ENCODE measurements at places on chromosomes 12 and 14.

GRCh38 chr12:106079148-106079738, 59.5 kb downstream of the NUAK1 start:
- DNase-seq = no peak

GRCh38 chr14:100644383-100644782, 57.2 kb upstream of the BEGAIN start:
- no peak for DNase-seq

DNA sequence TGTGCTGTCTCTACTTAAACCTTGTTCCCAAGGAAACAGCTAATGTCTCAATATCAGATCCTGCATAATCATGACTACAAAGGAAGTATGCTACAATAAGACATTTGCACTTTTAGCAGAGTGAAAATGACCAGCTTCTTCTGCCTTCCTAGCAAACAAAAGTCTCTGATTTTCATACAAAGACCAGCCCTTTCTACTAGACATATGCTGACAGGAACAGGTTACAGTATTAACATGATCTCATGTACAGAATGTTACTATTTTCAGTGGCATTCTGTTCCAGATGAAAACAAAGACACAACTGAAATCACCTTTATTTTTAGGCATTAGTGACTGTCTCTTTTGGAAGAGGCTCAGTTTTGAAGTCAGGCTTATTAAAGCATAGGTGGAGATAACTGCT, 228.6 kb downstream of the MED13L start:
- DNase-seq = no peak

DNA sequence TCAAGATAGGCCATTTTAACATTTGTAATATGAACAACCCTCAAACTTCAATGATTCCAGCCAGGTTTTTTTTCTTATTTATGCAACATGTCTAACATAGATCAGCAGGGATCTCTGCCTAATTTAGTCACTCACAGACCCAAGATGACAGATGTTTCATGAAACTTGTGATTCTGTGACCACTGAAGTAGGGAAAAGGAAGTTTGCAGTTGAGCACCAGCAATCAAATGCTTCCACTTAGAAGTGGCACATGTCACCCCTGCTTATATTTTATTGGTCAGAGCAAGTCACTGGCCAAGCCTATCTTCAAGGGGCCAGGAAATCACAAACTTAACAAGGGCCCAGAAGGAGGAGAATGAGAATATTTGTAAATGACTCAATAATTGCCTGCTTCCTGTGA, 150.6 kb downstream of the BCAT1 start:
- DNase-seq = no peak

DNA sequence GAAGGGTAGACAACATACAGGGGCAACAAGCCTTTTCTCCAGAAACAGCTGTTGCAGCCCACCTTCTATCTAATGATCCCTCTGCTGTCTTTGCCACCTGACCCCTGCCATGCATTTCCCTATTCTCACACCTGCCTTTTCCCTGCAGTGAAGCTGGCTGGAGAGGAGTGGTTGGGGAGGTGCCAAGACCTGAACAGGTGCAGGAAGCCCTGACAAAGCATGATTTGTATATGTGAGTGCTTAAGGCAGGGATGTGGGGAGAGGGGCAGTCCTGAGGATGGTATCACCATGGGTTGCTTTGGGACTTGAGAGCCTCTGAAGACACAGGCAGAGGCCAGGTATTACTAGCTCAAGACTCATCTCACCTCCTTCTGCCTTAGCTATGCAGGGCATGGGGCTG, 2.9 kb upstream of the PFDN5 start:
- peak; percentile 79 for DNase-seq

GRCh38 chr12:28082096-28082495, 108.2 kb upstream of the CCDC91 start:
- DNase-seq = no peak

DNA sequence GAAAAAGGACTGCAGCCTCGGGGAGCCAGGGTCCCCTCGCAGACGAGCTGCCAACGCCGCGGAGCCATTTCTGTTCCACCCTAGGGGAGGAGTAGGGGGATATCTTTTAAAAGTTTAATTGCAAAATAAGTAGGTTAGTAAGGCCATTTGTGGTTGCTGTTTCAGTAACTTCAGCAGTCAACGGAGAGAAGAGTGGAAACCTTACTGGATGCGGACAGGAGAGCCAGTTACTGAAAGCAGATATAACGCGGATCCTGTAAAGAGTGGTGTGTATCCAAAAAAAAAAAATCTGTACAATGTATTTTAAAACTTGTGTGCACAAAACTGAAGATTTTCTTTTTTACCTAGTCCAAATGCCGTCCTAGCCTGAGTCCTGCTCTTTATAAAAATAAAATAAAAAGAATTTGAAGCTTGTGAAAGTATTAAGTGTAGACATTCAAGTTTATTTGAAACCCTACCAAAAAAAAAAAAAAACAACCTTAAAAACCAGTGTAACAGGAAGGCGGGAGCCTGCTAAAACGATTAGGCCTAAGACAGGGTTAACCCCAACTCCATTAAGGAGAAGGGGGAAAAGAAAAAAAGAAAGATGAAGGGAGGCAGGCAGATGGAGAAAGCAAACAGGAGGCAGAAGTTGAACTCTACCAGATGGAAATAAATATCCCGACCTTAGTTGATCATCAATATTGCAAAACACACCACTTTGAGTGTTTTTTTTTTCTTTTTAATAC, 1.0 kb upstream of the BTG1 start:
- DNase-seq = no peak

- no peak for DNase-seq
Observed at GRCh38 chr12:120468821-120469449, 613 bp downstream of the SRSF9 start.

DNA sequence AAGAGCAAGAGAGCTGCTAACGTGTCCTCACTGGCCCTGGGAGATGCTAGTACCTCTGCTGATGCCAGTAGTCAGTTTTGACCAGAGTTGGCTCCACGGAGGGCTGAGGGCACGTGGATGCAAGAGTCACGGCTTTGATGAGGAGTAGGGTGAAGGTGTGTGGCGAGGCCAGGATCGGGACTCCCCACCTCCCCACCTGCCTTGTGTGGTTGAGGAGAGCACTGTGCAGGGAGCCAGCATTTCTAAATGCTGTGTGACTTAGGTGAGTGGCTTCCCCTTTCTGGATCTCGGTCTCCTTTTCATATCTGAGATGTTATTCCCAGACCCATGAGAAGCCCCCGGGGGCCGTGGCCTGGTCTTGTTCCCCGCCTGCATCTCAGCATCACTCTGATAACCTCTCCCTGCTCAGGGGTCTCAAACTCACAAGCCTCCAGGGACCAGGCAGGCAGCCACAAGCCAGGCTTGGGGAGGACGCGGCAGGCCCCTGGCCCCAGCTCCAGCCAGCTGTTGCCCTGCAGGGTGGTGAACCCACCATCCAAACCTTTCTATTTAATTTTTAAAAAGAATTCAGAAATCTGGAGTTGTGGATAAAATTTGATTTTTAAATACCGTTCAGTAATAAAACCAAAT, 32.1 kb downstream of the MVK start:
- DNase-seq = no peak

DNA sequence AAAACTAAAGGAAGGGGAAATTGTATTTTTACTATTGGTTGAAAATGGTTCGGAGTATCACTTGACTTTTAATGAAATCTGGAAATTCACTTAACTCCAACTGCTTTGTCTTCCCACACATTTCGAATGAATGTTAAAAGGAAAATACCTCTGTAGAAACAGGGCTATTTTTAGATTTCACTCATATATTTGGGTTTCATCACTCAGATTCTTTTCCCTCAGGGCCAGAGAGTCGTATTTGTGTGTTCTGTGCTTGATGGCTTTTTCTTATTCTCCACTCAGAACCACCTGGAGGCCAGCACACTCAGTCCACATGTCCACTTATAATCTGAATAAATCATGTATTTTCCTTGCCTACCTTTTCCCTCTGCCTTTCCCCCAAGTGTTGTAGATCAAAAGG, 40.0 kb downstream of the DAAM1 start:
- no peak for DNase-seq

DNA sequence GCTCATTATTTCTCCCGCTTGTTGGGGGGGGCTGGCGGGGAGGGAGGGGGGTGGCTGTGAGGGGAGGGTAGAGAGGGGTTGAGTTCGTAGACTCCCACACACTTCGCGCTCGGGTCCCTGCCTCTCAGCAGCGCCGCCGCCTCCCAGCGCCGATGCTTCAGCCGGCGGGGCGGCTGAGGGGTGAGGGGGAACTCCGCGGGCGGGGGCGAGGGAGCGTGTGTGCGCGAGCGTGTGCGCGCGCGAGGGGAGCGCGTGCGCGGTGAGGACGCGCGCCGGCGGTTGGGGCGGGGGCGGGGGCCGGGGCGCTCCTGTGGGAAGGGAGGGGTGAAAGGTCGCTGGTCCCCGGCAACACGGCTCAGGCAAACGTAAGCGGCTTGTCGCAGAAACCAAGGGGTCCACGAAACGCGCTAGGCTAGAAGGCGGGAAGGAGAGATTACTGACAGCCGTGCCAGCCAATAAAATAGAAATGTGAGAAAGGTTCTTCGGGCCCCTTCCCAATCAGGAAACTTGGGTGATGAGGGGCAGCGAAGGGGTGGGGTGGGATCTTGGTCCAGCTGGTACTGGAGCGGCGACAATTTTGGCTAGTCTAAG, 343 bp upstream of the NOVA1 start:
- peak; percentile 91 for DNase-seq

- DNase-seq = no peak
Observed at GRCh38 chr12:119770146-119770545, 102.2 kb downstream of the PRKAB1 start.

- peak; percentile 98 for DNase-seq
Observed at GRCh38 chr12:6370994-6371754, 4.2 kb downstream of the SCNN1A start.

- DNase-seq = no peak
Observed at GRCh38 chr12:85424581-85425348, 144.7 kb downstream of the ALX1 start.

DNA sequence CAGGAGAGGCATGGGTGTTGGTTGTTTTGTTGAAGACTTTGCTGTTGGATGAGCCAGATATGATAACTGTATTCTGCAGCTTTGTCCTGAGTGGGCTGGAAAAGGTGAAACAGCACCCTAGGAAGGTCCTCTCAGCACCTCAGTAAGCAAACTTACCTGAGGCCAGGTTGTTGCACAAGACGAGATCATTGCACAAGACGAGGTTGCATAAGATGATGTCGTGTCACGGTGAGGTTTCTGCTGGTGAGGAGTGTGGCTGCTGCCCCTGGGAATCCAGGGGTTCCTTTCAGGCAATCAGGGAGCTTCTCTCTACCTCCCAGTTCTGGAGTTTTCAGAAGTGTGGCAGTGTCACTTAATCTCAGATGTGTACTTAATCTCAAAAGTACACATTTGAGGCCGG, 85.6 kb downstream of the GLT1D1 start:
- DNase-seq = no peak

- no peak for DNase-seq
Observed at GRCh38 chr12:18383203-18383602, 121.9 kb downstream of the PIK3C2G start.

DNA sequence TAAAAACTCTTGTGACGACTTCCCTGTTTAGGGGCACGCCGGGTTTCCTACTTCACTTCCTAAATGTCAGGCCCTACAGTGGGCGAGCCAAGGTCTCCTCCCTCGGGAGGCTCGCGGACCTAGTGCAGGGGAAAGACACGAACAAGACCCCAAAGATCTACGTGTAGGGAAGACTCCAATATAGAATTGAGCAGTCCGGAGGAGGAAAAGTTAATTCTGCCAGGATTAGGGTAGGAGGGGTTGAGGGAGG, 564 bp downstream of the ATXN3 start:
- DNase-seq = no peak

- DNase-seq = peak; percentile 18
Observed at GRCh38 chr14:54424479-54424901, 16.7 kb downstream of the CNIH1 start.

- no peak for DNase-seq
Observed at GRCh38 chr12:110995016-110995415, 74.6 kb upstream of the MYL2 start.

DNA sequence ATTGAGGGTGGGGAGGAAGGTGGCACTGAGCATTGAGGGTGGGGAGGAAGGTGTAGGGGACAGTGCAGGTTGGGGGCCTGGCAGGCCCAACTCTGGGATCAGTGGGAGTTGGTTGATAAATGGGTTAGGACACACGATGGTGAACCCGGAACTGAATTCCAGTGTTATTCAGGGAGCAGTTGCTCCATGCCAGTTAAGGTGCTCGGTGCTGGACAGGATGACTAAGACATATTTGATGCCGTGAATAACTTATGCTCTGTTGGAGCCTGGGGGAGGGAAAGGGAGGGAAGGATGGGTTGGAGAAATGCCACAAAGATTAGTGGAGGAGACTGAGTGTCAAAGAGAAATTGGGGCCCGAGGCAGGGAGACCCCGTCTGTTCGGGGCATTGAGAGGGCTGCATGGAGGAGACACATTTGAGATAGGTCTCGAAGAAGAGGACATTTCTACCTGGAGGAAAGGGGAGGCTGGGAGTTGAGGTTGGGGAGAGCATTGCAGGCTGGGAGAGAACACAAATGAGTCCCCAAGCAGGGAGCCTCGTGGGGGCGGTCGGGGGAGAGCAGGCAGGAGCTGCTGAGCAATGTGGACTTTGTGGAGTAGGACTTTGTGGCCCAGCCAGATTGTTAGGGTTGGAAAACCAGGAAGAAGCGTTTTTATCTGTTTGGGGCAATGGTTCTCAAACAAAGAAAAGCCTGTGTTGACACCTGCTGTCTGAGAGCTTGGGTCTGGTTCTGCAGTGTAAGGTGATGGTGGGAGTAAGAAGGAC, 65.3 kb downstream of the IQSEC3 start:
- no peak for DNase-seq

GRCh38 chr12:38601949-38602348, 285.4 kb downstream of the ALG10B start:
- DNase-seq = no peak
